ENCODE measurements at places on chromosomes 4 and X.

DNA sequence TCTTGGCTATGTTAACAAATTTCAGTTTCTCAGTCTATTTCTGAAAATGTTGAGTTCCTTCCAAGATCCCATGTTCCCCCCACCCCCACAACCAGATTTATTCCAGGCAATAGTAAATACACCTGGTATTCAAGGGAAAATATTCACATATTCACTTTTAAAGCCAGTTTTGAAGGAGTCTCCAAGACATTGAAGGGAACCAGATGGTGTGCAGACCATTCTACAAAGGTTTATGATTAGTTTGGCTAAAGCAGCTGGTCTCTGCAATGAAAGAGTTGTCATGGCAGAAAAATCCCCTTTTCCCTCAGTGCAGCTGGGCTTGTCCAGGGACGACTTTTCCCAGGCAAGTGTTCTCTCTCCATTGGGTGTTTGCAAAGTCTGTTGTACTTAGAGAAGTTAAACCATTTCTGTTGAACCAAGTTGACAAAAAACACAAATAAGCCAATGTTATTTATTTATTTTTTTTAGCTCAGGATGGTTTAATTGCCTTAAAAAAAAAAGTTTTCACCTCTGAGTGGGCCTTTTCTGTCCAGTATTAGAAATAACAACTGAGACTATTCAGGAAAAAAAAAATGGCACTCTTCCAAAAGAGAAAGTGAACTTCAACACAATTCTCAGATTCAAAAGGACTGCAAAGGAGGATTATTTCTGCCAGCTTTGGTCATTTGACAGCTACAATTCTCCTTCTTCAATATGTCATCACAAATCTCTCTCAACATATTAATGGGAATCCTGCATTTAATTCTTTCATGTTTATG is 410.6 kb downstream of the IL1RAPL1 start:
- no peak for DNase-seq

DNA sequence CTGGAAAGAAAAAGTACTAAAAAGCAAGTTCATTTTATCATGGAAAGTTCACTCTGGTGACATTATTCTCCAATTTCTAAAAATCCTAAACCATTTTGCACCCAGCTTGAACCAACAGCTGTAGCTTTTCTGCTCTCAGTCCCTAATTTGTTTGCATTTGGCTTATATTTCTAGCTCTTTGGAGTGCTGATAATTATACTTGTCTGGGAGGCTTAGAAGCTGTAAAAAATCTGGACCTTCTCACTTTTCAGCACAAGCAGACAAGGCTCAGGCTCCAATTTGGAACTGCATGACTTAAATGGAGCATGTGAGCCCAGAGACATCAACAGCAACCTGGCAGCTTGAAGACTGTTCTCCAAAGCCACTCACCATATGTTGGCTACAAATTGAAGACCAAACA is 170.9 kb upstream of the PCDH18 start:
- DNase-seq = no peak

- no peak for DNase-seq
Measured at GRCh38 chr4:109589605-109590004, 29.6 kb downstream of the MCUB start.

DNA sequence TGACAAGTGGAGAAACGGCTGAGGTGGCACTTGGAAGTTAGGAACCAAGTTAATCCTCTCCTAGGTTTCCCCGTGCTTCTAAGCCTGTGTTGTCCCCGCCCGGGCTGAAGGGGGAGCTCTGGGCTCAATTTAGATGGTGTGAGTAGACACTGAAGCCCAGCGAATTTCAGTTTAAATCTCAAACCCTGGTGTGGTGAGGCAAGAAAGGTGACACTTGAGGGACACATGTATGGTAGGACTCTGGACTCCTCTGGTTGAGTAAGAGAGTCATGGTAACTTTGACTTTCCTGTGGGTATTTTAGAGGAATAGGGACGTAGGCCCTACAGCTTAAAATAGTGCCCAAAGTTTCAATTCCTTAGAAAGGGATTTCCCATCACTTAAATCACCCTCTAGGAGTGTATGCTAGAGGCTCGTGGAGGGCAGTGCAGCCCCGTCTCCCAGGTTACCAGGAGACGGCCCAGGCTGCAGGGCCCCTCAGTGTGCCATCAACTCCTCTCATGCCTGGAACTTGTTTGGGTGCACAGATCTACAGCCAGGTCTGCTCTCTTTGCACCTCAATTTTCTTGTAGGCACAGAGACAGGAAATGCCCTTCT is 24.0 kb downstream of the HAND2 start:
- DNase-seq = peak; percentile 83

DNA sequence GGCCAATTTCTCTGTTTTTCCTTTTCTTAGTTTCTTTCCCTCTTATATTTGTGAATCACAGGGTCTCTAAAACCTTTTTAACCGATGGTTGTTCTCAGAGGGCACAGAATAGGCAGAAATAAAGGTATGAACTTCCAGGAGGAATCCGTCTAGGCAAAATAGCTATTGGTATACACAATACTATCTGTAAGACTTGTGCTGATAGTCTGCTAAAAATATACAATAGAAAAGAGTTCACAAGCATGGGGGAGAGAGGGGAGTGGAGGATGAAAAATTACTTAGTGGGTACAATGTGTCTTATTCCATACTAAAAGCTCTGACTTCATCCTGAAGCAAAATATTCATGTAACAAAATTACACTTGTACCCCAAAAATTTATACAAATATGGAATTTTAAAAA is 30.2 kb downstream of the ANTXR2 start:
- no peak for DNase-seq

DNA sequence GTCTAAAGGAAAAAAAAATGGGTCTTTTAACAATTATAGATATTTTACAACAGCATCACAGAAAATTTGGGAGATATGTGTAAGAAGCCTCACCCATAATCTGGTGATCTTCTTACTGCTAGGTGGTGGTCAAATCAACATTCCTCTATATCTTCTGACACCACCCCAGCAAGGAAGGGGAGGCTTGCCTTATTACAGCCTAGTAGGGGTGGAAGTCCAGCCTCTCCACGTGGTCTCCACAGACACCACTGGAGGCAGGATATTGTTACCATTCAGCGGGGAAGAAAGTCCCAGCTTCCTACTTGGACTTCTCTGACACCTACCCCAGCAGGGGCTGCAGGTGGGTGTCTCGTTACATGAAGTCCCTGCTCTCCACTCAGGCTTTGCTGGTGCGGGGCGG is 28.7 kb downstream of the PRPS1 start:
- DNase-seq = no peak

GRCh38 chr4:83617371-83618035 is 81.6 kb downstream of the GPAT3 start:
- no peak for DNase-seq
